Small intestine (tissue), 16 donors: ENCODE measurements at places on chromosomes 4 and X.

DNA sequence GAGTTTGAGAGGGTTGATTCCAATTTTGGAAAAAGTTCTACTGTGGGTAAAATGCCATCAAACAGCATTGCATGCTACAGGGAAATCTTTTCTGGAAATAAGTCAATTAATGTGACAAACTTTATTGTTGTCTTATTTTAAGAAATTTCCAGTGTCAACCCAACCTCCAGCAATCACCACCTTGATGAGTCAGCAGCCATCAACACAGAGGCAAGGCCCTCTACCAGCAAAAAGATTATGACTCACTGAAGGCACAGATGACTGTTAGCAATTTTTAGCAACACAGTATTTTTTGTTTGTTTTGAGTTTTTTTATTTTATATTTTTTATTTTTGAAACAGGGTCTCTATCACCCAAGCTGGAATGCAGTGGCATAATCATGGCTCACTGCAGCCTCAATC is 165.4 kb upstream of the C1QTNF7 start:
- no peak for DNase-seq

DNA sequence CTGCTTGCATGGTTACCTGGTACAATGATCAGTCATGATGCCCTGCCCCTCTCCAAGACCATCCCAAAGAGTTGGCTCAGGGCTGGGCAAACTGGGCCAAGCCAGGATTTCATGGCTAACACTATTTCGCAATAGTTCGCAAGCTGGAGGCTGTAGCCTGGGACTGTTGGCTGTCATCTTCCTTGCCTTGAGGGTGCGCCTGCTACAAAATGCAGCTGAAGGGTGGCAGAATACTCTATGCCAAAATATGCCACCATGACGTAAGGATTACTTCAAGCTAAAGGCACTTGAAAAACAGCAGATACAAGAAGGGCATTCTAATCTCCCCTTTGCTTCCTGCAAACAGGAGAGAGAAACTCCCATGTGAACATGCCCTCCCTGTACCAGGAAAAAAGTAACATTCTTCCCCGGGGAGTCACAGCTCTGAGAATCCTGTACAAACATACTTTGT is 21.0 kb downstream of the SAT1 start:
- peak; percentile 58 for DNase-seq

DNA sequence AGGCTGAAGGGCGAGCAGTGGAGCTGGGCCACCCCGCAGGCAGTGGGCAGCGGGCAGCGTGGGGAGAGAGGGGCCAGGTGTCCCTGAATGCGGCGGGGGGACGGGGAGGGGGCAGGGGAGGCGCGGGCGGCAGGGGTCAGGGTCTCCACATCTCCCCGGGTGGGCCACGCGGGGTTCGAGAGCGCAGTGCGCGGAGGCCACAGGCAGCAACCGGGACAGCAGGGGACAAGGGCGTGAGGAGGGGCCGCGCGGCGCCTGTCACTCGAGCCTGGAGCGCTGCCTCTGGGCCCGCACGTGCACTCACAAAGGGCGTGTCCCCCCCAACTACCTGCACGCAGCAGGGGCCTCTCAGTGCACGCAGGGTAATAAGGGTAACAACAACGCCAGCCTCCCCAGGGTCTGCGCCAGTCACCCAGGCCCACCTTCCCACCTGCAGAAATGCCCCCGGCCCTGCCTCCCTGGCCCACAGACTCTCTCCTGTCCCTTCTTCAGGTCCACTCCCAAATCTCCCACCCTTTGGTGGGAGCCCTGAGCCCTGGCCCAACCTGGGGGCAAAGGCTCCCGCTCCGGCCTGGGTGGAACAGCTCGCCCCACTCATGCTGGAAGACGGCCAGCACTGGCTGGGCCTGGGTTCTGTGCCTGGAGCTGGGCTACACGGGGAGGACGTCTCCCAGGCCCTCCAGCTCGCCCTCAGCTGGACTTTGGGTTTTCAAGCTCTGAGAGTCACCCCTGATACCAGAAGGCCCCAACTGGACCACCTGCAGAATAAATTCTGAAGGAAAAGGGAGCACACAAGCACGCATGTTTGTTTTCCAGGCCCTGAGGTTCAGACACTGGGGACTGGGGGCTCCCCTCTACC is 53.2 kb downstream of the ZFYVE28 start:
- no peak for DNase-seq

DNA sequence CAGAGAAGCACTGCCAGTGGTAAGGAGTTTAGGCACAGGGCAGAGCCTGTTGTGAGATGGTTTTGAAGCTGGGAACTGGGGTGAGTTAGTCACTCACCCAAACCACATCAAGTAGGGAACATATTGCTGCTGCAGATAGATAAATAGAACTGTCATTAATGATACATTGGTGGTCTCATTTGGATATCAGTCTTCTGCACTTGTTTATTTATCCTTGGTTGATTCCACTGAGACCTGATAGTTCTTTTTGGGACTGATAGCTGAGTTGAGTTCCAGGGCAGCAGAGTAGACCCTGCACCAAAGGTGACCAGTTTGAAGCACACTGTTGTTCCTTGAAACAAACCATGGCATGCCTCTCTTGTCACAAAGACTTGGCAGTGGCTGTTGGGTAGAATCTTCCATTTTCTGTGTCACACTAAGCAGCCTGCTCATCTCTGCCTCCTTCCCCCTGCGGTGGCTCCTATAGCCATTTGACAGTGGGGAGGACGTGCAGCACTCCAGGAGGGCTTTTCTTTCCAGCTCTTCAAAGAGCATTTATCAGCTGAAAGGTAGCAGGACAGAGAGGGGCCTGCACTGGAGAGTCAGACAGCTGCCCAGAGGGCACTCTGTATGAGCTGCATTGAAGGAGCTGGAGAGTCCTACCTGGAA is 59.7 kb upstream of the TMEM164 start:
- DNase-seq = no peak

GRCh38 chrX:129781680-129782495 is 2.1 kb downstream of the SASH3 start:
- DNase-seq = no peak

DNA sequence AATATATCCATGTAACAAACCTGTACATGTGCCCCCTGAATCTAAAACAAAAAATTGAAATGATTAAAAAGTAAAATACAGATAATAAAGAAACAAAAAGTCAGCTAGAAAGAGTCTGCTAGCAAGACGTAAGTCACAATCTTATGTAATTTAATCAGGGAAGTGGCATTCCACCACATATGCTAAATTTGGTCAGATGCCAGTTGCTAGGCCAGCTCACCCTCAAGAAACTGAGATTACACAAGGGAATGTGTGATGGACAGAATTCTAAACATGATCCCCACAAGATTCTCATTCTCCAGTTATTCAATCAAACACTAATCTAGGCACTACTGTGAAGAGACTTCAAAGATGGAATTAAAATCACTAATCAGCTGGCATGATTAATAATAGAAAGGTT is 689.3 kb downstream of the CENPC start:
- DNase-seq = no peak

DNA sequence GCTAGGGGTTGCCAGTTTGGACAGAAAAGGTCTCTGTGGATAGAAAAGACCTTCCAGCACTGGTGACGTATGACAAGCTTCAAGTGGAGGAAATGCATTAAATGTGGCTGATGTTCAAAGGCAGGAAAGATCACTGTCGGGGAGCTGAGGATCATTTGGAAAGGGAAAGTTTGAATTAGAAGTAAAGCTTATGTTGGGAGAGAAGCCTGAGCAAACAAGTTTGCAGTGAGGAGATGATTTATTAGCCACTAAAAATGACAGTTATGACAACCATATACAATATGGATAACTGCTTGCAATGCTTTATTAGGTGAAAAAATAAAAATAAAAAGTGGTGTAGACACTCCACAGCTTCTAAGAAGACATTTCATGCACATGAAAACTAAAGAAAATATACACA is 135.3 kb upstream of the HS3ST1 start:
- peak; percentile 24 for DNase-seq

DNA sequence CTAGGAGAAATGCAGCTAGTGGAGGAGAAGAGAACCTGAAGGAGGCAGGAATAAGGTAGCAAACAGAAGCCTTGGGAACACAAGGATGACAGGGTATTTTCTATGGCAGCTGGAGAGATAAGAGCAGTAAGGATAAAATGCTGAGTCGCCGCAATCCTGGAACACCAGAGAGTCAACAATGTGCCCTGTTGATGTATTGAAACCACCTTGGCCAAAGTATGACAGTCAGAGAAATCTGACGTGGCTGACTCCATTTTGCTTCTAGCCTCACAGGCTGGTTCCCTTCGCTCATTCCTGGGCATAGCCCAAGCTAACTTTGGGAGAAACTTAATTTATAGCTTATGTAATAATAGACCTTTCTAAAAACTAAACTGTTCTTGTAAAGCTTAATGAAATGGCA is 56.6 kb upstream of the C4orf54 start:
- DNase-seq = no peak

- DNase-seq = peak; percentile 68
These were observed 1.3 kb upstream of the FAT1 start for GRCh38 chr4:186724864-186725468.

DNA sequence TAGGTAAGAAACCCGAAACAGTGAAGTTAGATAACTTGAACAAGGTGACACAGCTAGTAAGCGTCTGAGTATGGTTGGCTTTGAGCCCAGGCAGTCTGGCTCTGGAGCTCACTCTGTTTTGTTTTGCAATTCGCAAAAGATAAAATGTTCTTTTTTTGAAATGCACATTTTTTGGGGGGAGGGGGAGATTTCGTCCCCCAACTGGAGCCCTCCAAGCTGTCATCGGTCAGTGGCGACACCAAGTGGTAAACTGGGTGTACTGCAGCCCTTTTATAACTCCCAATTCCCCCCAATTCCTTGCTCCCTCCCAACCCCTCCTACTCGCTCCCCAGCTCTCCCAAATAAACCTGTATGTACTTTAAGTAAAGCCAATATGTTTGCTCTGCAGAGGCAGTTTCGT is 2.8 kb upstream of the CLCN5 start:
- no peak for DNase-seq

GRCh38 chrX:49840679-49841078 is 11.6 kb downstream of the PAGE4 start:
- peak; percentile 22 for DNase-seq

DNA sequence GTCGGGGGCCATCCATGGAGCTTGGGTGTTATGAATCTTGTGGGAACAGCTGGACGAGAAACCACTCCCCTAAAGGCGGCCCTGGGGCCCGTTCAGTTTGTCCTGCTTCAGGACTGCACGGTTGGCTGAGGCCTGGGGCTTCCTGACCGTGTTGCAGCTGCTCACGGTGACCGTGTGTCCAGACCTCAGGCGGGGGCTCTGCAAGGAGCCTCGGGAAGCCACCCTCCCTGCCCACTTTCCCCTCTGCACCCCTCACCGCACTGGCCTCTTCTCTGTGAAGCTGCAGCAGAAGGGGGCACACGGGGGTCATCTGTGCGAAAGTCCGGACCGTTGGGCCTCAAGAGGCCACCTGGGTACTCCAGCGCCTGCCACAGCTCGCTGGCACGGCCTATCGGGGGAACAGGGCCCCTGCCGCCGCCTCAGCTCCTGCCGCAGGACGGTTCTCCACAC is 29.4 kb downstream of the UVSSA start:
- DNase-seq = no peak

DNA sequence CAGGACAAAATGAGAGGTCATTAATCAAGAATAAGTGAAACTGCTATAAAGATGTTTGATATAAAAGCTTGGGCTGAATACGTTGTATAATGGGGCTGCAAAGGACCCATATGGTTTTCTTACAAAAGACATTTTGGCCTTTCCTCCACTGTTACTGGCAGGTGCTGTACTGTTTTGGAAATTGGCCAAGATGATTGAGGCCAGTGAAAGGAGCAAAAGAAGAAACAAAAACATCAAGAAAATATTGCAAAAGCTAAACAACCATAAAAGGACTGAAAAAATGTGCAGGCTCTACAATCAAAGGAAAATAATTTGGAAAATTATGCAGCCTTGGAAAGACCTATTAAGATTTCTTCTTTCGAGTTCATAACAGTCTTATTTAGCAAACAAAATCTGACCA is 222.2 kb upstream of the PPP1R2C start:
- no peak for DNase-seq

DNA sequence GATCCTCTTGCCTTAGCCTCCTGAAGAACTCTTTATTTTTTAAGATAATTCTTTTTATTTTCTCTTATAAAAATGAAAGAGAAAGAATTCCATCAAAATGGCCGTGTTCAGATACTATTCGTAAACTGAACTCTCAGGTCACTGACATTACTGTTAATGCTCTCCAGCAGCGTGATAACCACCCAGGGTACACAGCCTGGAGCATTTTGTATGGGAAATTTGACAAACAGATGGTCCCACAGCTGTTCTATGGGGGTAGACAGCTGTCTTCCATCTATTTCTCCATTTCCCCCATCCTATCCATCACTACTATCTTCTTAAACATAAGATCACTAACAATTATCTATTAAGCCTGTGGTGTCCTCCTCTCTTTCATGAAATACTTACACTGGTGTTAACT is 47.8 kb downstream of the SYNPO2 start:
- DNase-seq = no peak

- DNase-seq = no peak
These were observed 140.8 kb downstream of the CPE start for GRCh38 chr4:165519591-165519990.

DNA sequence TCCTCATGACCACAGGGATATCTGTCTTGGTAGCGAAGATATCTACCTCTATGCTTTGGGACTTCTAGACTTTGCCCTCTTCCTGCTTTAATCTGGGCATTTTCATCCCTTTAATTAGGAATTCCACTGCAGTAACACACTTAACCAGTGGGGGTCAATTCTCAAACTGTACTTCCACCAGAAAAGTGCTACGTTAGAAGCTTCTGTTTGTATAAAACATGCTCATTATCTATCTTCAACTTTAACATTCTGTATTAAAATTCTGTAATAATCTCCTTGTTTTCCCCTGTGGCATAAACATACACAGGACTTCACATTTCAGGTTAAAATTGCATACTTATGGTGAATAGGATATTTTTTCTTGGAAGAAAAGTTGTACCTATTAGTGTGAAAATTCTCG is 105.6 kb downstream of the AMMECR1 start:
- DNase-seq = no peak

DNA sequence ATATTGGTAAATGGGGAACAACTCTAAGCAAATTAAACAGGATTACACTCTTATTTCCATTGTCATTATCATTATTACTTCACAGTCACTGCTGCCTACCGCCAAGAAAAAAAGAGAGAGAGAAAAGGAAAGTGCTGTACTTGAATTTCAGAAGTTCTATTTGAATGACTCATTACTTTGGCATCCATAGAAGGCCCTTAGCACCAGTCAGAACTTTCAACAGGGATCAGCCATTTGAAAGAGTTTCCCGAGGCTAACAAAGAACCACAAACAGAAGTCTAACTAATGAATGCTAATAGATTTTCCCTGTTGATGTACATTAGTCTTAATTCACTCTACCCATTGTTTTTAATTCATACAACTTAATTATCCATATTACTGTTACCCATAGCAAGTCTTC is 116.3 kb downstream of the SHROOM4 start:
- DNase-seq = peak; percentile 10

DNA sequence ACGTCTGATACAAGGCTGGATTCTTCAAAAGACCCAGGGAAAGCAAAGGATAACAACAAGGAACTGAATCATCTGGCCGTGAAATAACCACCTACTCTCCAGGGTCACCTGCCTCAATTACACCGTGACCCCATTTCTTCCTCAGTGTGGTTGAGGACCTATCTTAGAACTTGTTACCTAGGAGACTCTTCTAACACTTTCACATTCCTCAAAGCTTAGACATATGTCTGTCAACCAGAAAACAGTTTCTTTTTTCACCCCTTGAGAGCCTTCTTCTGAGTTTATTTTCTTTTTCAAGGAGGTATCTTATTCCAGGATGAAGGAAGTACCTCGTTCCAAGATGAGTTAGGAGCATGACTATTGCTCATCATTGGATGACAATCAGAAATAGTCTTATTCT is 337.8 kb downstream of the ARHGAP24 start:
- DNase-seq = no peak

GRCh38 chr4:113645771-113646441 is 115.6 kb downstream of the CAMK2D start:
- peak; percentile 88 for DNase-seq

GRCh38 chr4:94595880-94596483 is 144.2 kb downstream of the PDLIM5 start:
- DNase-seq = peak; percentile 62
